ENCODE measurements at places on chromosomes 4 and X. TPM values are rescaled to one million over a fixed set of nuclear protein-coding genes. Genes with fewer than 3 reads are reported as not detected.

The RAB9A gene
- total RNA-seq, result 54.7 TPM

The UGT2B10 gene
- not detected for total RNA-seq

The COMMD8 gene
- 16.3 TPM for total RNA-seq

DNA sequence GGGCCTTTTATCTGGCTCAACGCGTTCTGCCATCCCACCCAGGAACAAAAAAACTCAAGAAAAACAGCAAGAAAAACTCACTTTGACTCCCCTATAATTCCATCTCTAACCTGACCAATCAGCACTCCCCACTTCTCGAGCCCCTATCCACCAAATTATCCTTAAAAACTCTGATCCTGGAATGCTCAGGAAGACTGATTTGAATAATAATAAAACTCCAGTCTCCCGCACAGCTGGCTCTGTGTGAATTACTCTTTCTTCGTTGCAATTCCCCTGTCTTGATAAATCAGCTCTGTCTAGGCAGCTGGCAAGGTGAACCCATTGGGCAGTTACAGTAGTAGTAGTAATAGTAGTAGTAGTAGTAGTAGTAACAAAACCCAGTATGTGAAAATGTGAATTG, 165.7 kb upstream of the CASK start:
- DNase-seq, result no peak

- DNase-seq, result no peak
Observed at GRCh38 chrX:17563515-17563914, 173.8 kb upstream of the SCML1 start.

DNA sequence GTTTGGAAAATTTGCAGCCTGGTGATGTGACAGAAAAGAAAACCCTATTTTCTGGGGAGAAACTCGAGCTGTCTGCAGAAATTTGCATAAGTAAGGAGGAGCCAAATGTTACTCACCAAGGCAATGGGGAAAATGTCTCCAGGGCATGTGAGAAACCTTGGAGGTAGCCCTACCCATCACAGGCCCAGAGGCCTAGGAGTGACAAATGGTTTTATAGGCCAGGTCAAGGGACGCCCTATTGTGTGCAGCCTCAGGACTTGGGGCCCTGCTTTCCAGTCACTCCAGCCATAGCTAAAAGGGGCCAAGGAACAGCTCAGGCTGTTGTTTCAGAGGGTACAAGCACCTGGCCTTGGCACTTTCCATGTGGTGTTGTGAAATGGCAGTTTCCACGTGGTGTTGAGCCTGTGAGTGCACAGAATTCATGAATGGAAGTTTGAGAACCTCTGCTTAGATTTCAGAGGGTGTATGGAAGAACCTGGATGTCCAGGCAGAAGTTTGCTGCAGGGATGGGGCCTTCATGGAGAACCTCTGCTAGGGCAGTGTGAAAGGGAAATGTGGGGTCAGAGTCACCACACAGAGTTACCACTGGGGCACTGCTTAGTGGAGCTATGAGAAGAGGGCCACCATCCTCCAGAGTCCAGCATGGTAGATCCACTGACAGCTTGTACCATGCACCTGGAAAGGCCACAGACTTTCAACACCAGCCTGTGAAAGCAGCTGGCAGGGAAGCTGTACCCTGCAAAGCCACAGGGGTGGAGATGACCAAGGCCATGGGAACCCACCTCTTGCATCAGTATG, 637.6 kb upstream of the EPHA5 start:
- no peak for DNase-seq

- DNase-seq, result no peak
Observed at GRCh38 chrX:118143578-118143977, 27.0 kb upstream of the KLHL13 start.

DNA sequence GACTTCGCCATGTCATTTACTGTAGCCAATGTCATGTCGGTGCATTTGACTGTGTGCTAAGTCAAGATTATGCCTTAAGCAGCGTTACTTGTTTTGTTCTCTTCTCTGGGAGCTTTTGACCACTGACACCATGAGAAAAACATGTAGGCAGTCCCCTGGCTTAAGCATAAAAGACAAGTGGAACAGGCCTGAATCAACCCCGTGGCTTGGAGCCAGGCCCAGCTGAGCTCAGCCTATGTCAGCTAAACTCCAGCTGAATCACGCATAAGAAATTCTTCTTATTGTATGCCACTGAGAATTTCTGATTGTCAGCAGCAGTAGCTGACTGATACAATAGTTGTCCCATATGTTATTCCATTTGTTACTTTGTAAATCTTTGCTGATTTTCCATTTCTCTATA, 261.9 kb downstream of the CBLL2 start:
- DNase-seq, result peak; percentile 13

DNA sequence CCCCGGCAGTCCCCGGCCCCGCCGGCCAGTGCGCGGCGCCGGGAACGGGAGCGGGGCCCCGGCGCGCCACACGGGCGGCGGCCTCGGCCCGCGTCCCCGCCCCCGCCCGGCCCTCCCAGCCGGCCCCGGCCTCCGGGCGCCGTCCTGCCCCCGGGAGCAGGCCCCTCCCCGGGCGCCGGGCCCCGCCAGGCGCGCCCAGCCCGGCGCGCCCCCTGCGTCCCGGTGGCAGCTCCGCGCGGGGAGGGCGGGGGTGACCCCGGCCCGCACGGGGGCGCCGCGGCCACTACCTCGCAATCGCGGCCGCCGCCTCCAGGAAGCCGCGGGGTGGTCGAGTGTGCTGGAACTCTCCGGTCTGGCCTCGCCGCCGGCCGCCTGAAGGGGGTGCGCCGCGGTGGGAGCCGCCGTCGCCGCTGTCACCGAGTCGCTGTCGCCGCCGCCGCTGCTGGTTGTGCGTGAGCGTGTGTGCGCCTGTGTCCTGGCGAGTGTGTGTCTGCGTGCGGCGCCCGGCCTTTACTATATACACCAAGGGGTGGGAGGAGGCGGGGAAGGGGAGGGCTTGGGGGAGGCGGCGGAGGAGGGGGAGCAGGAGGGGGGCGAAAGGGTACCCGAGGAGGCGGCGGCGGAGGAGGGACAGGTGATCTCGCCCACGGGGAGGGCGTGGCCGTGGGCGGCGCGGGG, at the start of gene RAI2:
RAI2 (minus strand) TSS at position 488 of the 678 bp plus-strand sequence. CDS start 59,288 bp downstream, outside the sequence.
- DNase-seq, result no peak

DNA sequence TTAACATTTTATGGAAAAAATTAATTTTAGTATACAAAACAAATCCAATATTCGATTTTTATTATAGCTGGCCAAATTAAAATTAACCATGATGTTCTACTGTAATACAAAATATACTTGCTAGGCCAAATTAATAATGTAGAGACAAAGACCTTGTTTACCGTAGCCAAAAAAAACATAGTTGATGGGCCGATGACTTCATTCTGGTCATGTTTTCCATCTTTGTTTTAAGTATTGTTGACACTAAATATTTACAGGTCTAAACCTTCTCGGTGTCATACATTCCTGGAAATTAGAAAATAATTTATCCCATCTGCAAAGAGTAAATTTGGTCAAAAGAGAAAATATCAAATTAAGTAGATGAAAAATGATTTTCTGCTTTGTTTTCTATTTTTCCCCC, 698.5 kb downstream of the GRID2 start:
- DNase-seq, result no peak

Measured in lower leg skin (tissue), 4 donors.